ENCODE measurements at places on chromosomes 2 and 18.

DNA sequence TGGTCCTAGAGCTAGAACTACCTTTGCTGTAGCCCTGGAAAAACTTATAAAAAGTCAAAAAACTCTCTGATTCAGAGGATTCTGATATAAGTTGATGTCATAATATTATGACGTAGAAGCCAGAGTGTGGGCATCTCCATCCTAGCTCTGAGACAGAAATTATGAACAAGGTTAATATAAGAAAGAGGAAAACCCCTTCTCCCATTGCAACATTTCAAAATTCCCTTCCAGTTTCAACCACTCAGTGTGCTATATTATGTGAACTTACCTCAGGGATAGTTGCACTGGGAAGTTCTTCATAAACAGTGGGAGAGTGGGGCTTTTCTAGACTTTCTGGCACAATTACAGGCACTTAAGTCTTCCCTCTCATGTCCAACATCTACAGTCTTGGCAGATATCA lies 171.6 kb downstream of the PIK3C3 start:
- no peak for DNase-seq

DNA sequence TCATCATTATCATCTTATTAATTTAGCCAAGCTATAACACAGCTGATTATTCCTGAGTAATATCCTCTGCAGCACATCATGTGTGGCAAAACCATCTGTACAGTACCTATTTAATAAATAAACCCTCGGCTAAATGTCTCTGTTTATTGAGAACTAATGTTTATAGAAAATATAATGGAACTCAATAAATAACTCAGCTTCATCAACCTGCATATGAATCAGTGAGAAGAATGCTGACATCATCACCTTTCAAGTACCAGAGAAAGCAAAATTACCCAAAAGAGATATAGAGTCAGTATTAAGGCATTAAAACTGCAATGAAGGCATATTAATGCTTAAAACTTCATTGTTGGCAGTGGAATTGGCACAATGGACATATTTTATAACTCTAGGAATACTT lies 558.3 kb downstream of the PLCL1 start:
- DNase-seq: no peak

- DNase-seq: no peak
Measured at GRCh38 chr18:45638544-45638943, 23.3 kb downstream of the SLC14A2 start.

- DNase-seq: no peak
Measured at GRCh38 chr18:14964406-14964805, 216.4 kb downstream of the ANKRD30B start.

GRCh38 chr2:2456721-2457120 lies 125.6 kb upstream of the MYT1L start:
- DNase-seq: no peak

- DNase-seq: no peak
Measured at GRCh38 chr18:74266161-74266560, 25.6 kb downstream of the CYB5A start.
